Activated naive CD4-positive, alpha-beta T cell treated with anti-CD3 and anti-CD28 coated beads for 36 hours (primary cell): ENCODE measurements at places on chromosomes 5 and 9. TPM values are rescaled to one million over a fixed set of nuclear protein-coding genes. Genes with fewer than 3 reads are reported as not detected.
A peak's percentile ranks its signal among the peaks of the same experiment; 100 is the strongest.

Gene IRX2
- total RNA-seq = not detected

DNA sequence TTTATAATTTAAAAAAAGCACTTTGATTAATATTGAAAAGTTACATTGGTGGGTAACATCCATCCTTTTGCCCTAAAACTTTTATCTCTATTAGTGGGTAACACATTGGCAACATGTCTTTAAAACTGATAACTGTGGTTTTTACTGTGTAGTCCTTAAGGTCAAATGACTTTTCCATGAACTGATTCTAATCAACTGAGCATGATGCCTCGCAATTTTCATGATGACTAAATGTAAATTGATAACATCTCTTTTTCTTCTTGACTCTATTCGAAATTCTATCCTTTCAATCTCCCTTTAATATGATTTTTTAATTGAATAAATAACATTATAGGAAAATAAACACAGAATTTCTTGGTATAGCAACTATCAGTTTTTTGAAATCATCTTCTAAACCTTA, 6.3 kb upstream of the IL5 start:
- peaks cover 4% of the 10 kb centered on the region for H3K4me1 ChIP-seq
- no peak overlapping the region for H3K4me3 ChIP-seq
- H3K27me3 ChIP-seq = no peaks in the 10 kb centered on the region
- no peak overlapping the region for H3K27ac ChIP-seq
- DNase-seq = no peak

DNA sequence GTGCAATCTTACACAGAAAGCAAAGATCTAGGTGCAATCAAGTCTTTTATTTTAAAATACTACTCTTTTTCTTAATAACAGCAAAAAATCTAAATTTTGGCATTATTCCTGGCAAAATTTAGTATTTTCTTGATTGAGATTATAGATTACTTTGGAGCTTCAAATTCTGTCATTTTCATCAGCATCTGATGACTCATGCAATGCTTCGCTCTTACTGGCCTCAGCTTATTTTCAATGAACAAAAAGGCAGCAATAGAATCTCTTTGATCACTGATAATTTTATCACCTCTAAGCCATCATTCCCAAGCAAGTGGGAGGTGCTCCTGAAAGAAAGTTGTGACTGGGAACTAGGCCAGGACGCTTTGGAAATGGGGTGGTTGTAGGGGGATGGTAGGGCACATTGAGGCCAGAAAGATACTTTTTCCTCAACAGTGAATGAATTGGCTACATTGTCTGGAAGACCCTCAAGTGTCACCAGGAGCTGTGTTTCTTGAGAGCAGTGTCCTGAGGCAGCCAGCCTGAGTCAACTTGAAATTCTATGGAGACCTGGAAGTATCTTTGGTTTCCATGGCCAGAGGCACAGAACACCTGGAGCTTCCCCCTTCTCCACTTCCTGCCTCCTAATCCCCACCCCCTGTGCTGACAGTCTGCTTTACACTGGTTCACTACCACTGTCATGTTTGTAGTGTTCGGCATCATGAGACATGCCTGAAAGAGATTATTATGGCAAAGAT, 46.9 kb upstream of the APC start:
- H3K27ac ChIP-seq = no peak overlapping the region
- H3K4me1 ChIP-seq = no peaks in the 10 kb centered on the region
- H3K27me3 ChIP-seq = peaks cover 4% of the 10 kb centered on the region
- DNase-seq = no peak
- H3K4me3 ChIP-seq = no peak overlapping the region

Gene SEPTIN8
- 24.9 TPM for total RNA-seq

Gene ADAMTS6
- total RNA-seq = 0.93 TPM

DNA sequence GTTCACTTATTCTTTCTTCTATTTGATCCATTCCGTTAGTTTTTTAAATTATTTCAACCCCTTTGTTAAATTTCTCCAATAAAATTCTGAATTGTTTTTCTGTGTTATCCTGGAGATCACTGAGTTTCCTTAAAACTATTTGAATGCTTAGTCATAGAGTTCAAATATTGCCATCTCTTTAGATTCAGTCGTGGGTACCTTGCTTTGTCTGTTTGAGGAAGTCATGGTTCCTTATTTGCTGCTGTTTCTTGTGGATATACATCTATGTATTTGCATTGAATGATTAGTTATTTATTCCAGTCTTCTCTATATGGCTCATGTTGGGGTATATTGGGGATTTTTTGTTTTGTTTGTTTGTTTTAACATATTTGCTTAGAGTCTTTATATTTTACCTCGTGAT, 80.6 kb downstream of the HINT1 start:
- peaks cover 2% of the 10 kb centered on the region for H3K27me3 ChIP-seq
- no peak overlapping the region for H3K27ac ChIP-seq
- H3K36me3 ChIP-seq = peaks cover 1% of the 10 kb centered on the region
- no peaks in the 10 kb centered on the region for H3K4me1 ChIP-seq
- H3K4me3 ChIP-seq = no peak overlapping the region

DNA sequence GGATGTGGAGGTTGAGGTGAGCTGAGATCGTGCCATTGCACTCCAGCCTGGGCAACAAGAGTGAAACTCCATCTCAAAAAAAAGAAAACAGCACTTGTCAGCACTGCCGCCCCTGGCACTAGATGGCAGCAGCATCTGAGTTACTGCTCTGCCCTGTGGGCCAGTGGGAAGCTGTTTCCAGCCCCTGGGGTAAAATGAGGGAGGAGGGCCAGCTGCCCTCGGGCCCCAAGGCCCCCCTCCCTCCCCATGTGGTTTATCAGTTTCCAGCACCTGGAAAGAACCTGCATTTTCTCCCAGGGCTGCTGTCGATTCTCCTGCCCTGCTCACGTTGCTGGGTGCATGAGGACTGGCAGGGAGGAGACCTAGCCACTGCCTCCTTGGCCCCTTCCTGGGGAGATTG, 13.2 kb upstream of the CEL start:
- H3K4me3 ChIP-seq = no peak overlapping the region
- no peaks in the 10 kb centered on the region for H3K27me3 ChIP-seq
- DNase-seq = peak; percentile 49

- H3K4me3 ChIP-seq = no peak overlapping the region
- no peaks in the 10 kb centered on the region for H3K36me3 ChIP-seq
- DNase-seq = no peak
- no peak overlapping the region for H3K27ac ChIP-seq
Measured at GRCh38 chr9:93391898-93392297, 59.6 kb upstream of the FAM120A start.

- H3K36me3 ChIP-seq = no peaks in the 10 kb centered on the region
- DNase-seq = no peak
- no peaks in the 10 kb centered on the region for H3K4me1 ChIP-seq
- no peak overlapping the region for H3K4me3 ChIP-seq
- no peaks in the 10 kb centered on the region for H3K27me3 ChIP-seq
Measured at GRCh38 chr5:25488119-25488518, 843.3 kb upstream of the CDH10 start.

Gene KCNV2
- total RNA-seq = not detected

Gene TSC1
- 19.7 TPM for total RNA-seq

Gene LRRC70
- total RNA-seq = 0.91 TPM

GRCh38 chr5:14503681-14504331, 77.8 kb upstream of the OTULINL start:
- H3K4me1 ChIP-seq = no peaks in the 10 kb centered on the region
- no peaks in the 10 kb centered on the region for H3K36me3 ChIP-seq
- DNase-seq = no peak
- H3K27ac ChIP-seq = no peak overlapping the region
- H3K27me3 ChIP-seq = no peaks in the 10 kb centered on the region

GRCh38 chr5:128426090-128426534, 111.9 kb downstream of the FBN2 start:
- H3K27ac ChIP-seq = no peak overlapping the region
- DNase-seq = no peak
- H3K4me3 ChIP-seq = no peak overlapping the region
- H3K36me3 ChIP-seq = no peaks in the 10 kb centered on the region
- H3K4me1 ChIP-seq = no peaks in the 10 kb centered on the region
- no peaks in the 10 kb centered on the region for H3K27me3 ChIP-seq

- peaks cover 66% of the 10 kb centered on the region for H3K27me3 ChIP-seq
- peaks cover 18% of the 10 kb centered on the region for H3K4me1 ChIP-seq
- H3K27ac ChIP-seq = no peak overlapping the region
- no peak for DNase-seq
Measured at GRCh38 chr5:116571568-116572349, 2.9 kb downstream of the SEMA6A start.

GRCh38 chr5:153157156-153157555, 333.3 kb upstream of the GRIA1 start:
- H3K36me3 ChIP-seq = no peaks in the 10 kb centered on the region
- no peak for DNase-seq
- H3K27me3 ChIP-seq = no peaks in the 10 kb centered on the region

Gene CARTPT
- not detected for total RNA-seq

GRCh38 chr5:127957183-127957582, 126.4 kb upstream of the SLC12A2 start:
- H3K36me3 ChIP-seq = peaks cover 16% of the 10 kb centered on the region
- H3K27me3 ChIP-seq = no peaks in the 10 kb centered on the region
- H3K27ac ChIP-seq = no peak overlapping the region
- peaks cover 19% of the 10 kb centered on the region for H3K4me1 ChIP-seq
- H3K4me3 ChIP-seq = no peak overlapping the region

DNA sequence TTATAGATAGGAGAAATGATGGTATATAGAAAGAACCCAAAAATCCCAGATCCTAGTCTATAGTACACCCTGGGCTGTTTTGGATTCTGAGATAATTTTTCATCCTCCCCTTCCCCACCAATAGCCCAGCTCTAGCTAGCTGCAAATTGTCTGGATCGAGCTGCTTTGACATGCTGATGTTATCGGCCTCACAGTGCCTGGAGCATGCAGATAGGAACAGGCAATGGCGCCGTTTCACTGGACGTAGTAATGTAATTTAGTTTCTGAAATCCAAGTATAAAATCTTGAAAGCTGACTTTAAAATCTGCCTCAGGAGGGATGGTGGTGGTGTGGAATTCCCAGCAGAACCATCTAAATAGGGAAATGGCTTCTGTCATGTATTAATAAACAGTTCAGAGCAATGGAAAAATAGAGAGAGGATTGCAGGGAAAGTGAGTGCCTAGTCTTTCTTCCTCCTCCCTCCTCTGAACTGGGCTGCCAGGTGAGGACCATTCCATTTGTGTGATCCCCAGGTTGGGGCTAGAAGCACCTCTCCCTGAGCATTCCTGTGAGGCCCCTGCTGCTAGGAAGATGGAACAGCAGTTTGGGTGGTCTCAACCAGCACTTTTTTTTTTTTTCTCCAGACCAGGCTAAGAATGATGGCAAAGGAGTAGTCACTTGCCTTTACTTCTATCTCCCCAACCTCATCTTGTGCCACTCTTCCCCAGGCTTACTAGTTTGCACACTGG, 31.9 kb downstream of the FAM219A start:
- no peaks in the 10 kb centered on the region for H3K27me3 ChIP-seq
- H3K36me3 ChIP-seq = no peaks in the 10 kb centered on the region
- no peaks in the 10 kb centered on the region for H3K4me1 ChIP-seq
- H3K4me3 ChIP-seq = no peak overlapping the region
- no peak overlapping the region for H3K27ac ChIP-seq

Gene GLDC
- total RNA-seq = 1.9 TPM

DNA sequence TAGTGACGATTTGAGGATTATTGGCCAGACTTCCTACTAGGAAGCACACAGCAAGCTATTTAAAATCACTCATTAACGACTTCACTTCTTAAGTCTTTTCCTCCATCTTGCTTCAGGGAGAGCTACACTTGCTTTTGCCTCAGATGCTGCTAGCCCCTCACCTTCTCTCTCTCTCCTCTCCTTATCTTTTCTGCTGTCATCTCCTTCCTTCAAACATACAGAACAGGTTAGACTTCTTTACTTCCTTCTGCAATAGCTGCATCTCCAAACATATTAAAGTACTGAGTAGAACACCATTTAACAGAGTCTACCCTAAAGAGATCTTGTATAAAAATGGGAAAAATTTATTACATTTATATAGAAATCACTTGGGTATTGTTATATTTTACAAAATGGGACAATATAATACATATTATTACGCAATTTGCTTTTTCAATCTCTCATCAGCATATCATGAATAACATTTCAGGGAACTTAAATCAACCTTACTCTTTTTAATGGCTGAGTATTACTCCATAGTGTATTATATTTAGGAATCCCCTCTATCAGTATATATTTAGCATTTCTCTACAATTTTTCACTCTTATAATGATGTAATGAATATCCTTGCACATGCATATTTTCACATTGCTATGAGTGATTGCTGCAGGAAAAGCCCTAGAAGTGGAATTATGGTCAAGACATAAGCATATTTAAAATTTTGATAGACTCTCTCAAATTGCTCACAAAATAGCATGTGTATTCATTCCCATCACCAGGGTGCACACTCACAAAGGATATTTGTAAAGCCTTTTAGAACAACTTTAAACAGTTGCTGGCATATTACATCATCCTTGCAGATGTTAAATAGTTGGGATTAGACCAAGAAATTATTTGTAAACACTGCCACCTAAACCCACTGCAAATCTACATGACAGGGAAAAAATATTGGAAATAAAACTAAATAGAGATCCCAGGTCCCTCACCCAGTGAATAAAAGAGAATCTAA, 164.5 kb upstream of the NFIB start:
- peaks cover 4% of the 10 kb centered on the region for H3K27me3 ChIP-seq
- DNase-seq = no peak
- H3K4me1 ChIP-seq = no peaks in the 10 kb centered on the region
- no peak overlapping the region for H3K27ac ChIP-seq

Gene IL17B
- not detected for total RNA-seq

DNA sequence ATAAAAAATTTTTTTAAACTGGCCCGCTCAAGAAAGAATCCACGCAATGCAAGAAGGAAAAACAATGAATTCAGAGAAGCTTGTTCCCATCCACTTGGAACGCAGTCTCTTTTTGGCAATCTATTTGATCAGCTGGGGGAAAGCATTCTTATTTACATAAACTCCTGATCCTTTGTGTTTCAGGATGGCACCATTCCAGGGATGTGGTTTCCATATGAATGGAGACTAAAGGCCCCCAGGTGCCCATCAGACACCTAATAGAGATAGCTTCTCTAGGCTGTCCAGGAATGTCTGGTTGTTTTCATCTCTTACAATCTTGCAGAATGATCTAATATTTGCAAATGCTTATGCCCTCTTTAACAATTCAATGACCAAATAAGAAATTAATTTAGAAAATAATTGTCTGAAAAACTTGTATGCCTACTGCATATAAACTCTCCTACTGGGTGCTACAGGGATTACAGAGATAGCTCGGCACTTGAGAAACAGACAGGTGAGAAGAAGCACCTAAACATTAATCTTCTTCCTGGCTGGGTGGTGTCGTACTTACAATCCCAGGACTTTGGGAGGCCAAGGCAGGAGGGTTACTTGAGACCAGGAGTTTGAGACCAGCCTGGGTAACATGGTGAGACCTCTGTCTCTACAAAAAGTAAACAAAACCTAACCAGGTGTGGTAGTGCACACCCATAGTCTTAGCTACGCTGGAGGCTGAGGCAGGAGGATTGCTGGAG, 3.0 kb upstream of the RASGRF2 start:
- DNase-seq = no peak
- H3K4me3 ChIP-seq = no peak overlapping the region
- no peak overlapping the region for H3K27ac ChIP-seq
- H3K4me1 ChIP-seq = peaks cover 31% of the 10 kb centered on the region

- no peak for DNase-seq
- no peak overlapping the region for H3K4me3 ChIP-seq
- no peaks in the 10 kb centered on the region for H3K27me3 ChIP-seq
Measured at GRCh38 chr9:69149321-69149807, 24.7 kb upstream of the TJP2 start.

GRCh38 chr9:81053298-81054025, 635.9 kb downstream of the TLE1 start:
- H3K4me3 ChIP-seq = no peak overlapping the region
- DNase-seq = no peak
- H3K36me3 ChIP-seq = no peaks in the 10 kb centered on the region
- no peaks in the 10 kb centered on the region for H3K4me1 ChIP-seq
- H3K27me3 ChIP-seq = no peaks in the 10 kb centered on the region
